GM13976 (cell line): ENCODE measurements at places on chromosomes 16 and 17.

DNA sequence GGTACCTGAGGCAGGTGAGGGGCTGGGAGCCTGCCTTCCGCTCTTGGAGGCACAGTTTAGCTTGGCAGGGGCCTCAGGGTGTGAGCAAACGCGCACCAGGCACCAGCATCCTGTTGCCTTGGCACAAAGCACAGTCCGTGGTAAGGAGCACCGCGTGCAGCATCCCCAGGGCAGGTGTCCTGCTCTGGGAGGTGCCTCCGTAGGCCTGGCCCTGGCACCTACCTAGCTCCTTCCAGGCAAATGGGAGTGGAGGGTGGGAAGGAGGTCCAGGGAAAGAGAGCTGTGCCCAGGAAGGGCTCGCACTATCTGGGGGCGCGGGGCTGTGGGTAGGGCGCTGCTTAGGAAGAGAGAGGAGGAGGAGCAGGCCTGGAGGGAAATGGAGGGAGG is 3.1 kb upstream of the GSE1 start:
- DNase-seq, result no peak

DNA sequence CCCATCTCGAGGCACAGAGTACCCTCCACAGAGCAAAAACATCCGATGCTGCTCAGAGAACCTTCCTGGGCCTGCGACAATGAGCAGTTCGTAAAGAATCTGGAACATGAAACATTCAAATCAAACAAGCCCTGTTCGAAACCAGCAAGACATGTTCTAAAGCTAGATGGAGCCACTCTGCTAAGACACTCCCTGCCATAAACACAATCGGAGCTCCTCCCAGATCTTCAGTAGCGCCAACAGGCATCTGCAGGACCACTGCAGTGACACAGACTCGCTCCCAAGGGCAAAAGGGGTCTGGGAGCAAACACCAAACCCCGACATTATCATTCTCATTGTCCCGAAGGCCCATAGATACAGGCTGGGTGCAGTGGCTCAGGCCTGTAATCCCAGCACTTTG is 108.7 kb downstream of the ZFHX3 start:
- DNase-seq, result no peak

DNA sequence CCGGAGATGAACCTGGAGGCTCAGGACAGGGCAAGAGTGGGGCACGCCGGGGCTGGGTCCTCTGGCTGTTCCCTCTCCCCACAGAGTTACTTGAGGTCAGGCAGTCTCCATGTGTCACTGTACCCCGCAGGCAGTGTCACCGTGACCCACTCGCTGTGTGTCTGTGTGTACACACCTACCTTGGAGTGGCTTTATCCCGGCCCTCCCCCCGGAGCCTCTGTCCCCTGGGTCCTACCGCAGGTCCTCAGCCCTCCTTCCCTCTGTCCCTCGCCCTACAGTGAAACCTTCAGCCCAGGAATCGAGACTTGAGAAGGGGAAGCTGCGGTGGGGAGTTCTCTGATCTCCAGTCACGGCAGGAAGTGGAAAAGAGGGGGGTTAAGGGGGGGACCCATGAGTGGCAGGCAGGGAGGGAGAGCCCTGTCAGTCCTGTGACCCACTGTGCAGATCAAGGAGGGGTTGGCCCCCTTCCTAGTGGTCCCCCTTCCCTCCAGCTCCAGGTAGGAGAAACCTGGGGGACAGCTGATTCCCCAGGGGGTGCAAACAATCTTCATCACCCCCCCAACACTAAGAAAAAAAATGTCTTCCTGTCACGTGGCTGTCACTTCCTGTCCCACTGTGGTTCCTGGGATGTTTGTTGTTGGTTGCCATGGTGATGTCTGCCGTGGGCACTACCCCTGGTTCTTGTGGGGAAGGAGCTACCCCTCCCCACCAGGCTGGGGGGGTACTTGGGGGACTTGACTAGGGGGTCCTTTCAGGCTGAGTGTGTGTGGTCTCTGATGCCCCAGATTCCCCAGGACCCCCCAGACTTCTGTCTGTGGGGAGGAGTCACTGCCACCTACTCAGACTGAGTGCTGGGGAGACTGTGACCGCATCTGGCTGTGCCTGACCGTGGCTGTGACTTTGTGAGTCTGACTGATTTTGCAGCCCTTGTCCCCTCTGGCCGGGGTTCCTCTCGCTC is 13.7 kb downstream of the RARA start:
- DNase-seq, result peak; percentile 89

GRCh38 chr17:13563866-13564265 is 37.9 kb downstream of the HS3ST3A1 start:
- DNase-seq, result no peak

- no peak for DNase-seq
Measured at GRCh38 chr16:69093974-69094373, 11.5 kb upstream of the HAS3 start.

GRCh38 chr16:89374393-89374960 is 115.9 kb downstream of the ANKRD11 start:
- DNase-seq, result no peak

DNA sequence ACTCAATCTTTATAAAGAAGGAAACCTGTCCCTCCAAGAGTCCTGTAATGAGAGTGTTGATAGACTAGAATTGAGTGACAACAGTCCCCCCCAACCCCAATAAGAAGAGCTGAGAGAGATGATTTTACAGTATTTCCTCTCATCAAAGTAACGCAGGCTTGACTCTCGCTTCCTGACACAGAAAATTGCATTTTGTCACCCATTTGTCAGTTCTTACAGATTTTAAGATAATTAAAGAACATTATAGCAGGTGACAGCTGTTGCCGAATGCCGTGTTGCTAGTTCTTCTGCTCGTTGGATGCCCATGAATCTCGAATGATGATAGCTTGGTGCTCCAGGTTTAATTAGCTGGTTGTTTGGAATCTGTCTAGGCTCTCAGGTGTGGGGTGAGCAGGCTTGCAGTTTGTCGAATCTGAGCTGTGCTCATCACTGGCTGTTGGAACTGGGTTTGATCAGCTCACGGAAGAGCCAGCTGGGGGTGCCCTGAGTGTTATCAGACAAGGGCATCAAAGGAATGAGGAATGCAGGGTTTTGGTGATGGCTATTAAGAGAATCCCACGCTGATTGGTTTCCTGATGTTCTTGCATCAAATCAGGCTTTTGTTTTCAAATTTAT is 84.8 kb upstream of the CPHXL start:
- no peak for DNase-seq

DNA sequence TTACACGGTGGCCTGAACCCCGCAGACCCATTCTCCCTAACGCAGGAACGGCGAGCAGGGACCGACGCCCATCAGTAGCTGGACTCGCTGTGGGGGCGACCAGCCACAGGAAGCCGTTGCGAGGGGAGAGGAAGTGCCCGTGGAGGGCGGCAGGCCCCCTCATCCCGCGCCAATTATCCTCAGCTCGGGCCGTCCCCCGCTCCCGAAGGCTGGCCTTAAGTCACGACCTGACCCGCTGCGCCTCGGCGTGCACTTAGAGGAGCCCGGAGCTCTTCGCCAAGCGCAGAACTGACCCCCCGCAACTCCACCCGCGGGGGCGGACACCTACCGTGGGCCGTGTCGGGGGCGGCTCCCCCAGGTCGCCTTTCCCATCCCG is 401 bp downstream of the ARL16 start:
- no peak for DNase-seq

- DNase-seq, result no peak
Measured at GRCh38 chr16:474420-475122, 49.1 kb downstream of the RAB11FIP3 start.

DNA sequence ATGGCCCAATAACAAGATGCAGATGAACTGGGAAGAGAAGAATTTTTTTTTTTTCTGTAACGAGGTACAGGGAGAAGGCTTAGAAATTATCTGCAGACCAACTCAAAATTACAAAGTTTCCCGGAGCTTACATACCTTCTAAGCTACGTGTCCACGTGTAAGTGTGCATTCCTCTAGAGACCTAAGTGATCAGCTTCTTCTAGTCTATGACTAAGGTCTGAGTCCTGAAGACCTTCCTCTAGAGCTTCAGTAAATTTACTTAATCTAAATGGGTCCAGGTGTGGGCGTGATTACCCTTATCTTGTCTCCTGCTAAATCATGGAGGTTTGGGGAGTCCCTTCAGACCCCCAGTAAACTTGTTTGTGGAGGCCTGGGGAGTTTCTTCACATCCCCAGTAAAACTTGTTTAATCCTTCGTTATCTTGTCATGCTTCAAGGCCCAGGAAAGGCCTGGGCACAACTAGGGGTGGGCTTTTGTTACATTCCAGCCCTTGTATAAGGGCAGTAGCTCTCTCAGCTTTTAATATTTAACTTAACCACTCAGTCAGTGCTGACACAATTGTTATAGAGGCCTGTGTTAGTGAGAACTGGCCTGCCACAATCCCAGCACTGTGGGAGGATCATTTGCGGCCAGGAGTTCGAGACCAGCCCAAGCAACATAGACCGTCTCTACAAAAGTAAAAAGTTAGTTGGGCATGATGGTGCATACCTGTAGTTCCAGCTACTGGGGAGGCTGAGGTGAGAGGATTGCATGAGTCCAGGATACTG is 342.3 kb downstream of the SNX29 start:
- DNase-seq, result no peak

DNA sequence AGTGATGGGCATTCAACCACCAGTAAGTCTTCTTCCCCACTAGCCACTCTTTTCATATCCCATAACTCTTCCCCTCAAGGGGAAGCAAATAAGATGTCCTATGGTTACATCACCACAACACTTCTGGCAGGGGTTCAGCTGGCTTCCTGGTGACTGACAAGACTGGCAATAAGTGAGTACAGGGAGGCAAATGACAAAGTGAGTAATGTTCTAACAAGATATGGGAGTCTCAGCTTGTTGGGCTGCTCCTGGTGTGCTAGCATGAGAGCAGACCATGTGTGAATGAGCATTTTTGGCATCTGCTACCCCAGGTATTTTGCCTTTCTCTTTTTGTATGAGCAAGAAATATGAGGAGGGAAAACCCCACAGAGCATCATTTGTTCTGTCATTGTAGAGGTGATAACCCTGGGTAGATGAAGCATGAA is 9.9 kb downstream of the TMIGD1 start:
- DNase-seq, result peak; percentile 29

GRCh38 chr16:90022209-90023077 is 3.2 kb upstream of the DBNDD1 start:
- peak; percentile 97 for DNase-seq

DNA sequence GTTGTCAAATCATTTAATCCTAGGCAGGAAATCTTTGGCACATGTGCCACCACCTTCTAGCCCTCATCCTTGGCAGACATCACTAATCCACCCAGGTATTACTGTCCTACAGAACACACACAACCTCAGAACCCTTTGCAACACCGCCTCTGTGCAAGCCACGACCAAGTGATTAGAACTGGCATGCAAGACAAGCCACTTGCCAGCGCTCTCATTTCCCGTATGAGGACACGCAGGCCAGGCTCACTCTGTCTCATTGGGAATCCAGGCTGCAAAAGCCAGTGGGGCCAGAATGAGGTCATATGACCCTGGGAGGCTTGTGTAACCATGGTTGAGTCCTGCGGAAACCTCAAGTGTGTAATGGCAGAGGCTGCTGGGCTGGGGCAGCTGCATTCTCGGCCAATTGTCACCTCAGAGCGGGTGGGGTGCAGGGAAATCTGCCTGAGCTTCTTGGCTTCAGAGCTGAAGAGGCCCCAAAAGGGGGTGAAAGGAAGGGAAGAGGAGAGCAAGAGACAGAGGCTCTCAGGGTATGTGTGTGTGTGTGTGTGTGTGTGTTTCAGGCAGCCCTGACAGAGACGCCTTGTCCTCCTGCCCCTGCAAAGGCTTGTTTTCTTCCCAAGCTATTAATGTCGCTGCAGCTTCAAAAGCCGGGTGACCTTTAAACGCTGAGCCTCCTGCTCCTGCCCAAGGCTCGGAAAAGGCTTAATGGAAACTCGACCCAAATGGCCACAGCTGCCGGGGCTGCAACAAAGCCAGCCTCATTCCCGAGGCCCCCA is 43.2 kb upstream of the MRPS23 start:
- no peak for DNase-seq

DNA sequence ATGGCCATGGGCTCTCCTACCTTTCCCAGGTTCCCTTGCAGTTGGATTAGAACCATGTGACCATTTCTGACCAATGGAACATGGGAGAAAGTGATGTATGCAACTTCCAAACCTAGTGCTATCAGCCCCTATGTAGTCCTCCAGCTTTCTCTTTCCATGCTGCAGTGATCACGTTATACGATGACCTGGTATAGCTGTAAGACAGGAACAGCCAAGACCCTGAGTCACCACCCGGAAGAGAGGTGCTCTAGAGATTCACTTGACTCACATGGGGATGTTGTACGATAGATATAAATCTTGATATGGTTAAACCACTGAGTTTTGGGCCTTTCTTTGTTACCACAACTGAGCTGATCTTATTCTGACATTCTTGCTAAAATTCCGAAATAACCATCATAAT is 65.1 kb downstream of the NOG start:
- DNase-seq, result no peak

DNA sequence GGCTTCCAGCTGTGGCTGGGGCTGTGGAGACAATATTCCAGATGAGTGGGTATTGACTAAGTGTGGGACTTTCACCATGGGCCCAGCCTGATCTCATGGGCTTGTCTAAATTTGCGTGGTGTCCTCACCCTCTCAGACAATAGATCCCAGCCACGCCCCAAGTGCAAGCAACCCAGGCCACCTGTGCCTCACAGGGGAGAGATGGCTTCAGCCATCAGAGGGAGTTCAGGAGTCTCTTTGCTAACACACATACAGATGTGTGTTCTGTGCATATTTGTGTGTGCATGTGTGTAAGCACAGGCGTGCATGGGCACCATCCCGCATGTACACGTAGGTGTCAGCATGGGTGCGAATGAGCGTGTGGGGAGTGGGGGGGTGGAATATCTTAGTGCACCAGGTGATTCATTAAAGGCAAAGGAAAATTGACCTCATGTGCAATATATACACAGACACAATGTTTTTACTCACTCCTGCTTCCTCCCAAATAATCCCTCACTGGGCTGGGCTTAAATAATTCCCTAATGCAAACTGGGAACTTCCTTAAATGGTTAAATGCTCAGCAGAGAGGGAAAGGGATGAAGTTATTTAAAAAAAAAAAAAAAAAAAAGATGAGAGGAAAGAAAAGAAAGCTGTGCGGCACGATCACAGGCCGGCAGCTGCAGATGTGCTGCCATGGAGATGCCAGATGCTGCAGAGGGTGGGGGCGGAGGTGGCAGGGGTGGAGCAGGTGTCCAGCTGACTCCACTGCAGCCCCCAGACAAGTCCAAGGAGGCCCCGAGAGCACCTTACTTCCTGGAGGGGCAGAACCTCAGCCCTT is 24.0 kb upstream of the CDC42EP4 start:
- no peak for DNase-seq

DNA sequence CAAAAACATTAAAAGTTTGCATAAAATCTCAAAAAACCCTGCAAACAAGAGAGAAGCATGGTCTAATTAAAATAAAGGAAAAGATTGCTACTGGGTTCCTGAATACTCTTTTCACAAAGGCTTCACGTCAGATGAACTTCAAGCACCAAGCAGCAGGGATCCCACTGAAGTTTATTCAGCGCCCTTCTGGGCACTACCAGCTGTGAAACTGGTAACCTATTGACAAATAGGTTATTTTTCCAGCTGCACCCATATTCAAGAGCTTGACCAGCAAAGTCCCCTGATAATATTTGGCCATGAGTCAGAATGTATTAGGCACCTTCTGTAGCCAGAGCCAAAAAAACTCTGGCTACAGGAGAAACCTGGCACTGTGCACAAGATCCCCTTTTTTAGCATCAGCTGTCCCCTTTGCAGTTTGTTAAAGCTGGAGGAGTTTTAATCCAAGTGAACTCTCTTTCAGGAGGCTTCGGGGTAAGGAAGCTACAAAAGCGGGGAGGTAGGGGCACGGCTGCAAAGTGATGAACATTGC is 60.3 kb downstream of the GRIN2A start:
- no peak for DNase-seq

- DNase-seq, result peak; percentile 41
Measured at GRCh38 chr16:19601083-19601976, 45.8 kb downstream of the VPS35L start.

- DNase-seq, result no peak
Measured at GRCh38 chr17:45298546-45299285, 18.1 kb downstream of the MAP3K14 start.

- DNase-seq, result no peak
Measured at GRCh38 chr16:67151431-67152097, 766 bp upstream of the B3GNT9 start.
